NCI-H446 (cell line): ENCODE measurements at places on chromosomes 4 and X.

GRCh38 chr4:3396600-3396999 lies 45.2 kb upstream of the HGFAC start:
- no peak for DNase-seq

DNA sequence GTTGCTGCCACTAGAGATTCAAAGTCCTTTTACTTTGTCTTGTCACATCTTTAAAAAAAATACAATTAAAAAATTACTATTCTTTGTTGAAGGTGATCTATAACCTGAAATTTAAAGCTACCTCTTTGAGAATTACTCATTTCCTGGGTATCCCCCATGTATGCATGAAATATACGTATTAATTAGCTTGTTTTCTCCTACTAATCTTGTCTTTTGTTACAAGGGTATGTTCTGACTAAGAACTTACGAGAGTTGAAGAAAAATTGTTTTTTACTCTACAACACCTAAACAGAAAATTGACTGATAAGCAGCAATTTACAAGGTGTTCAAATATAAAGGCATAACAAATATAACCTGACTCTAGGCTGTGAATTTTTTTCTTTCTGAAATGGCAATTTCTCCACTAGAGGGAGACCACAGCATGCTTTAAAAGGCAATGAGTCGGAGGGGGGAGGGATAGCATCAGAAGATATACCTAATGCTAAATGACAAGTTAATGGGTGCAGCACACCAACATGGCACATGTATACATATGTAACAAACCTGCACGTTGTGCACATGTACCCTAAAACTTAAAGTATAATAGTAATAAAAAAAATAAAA lies 249.6 kb downstream of the OPHN1 start:
- no peak for DNase-seq

DNA sequence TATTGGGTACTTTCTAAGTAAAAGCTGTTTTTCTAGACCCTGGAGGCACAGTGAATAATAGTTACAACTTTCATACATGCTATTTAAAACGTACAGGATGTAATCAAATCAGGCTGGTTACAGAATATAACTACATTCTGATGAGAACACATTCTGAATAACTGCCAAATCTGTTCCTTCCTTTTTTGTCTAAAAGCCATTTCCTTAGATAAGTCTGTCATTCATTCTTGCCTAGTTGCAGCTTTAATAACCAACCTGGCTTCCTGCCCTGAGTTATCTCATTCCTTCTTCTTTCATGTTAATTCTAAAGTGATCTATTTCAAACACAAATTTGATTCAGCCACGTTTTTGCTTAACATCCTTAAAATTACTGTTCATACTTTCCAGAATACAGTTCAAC lies 189.7 kb upstream of the ITM2A start:
- no peak for DNase-seq

- DNase-seq, result no peak
These were observed 57.5 kb downstream of the GPR82 start for GRCh38 chrX:41781500-41781899.

DNA sequence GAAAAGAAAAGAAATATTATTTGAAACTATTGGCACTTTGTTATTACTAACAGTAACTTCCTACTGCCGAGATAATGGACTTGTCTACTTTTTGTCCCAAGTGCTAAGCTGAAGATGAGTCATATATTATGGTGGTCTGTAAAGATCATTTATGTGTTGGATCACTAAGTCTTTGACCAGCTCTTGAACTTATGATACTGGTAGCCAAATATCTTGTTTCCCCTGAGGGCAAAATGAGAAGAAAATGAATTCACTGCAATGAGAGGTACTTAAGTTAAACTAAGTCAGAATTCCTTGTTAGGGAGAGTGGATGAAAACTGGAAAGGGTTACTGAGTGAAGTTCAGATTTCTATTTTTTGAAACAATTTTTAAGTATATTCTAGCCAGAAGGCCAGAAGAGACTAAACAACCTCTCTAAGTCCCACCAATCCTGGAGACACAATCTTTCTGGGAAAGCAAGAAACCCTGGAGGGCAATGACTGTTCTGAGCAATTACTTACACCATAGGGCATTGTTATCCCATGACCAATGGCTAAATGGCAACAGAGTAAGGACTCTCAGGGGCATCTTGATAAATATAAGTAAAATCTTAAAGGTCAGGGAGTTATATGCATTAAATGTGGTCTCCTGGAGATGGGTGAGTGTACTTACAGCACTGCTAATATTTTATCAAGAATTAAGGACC lies 287.7 kb downstream of the STIM2 start:
- DNase-seq, result no peak

DNA sequence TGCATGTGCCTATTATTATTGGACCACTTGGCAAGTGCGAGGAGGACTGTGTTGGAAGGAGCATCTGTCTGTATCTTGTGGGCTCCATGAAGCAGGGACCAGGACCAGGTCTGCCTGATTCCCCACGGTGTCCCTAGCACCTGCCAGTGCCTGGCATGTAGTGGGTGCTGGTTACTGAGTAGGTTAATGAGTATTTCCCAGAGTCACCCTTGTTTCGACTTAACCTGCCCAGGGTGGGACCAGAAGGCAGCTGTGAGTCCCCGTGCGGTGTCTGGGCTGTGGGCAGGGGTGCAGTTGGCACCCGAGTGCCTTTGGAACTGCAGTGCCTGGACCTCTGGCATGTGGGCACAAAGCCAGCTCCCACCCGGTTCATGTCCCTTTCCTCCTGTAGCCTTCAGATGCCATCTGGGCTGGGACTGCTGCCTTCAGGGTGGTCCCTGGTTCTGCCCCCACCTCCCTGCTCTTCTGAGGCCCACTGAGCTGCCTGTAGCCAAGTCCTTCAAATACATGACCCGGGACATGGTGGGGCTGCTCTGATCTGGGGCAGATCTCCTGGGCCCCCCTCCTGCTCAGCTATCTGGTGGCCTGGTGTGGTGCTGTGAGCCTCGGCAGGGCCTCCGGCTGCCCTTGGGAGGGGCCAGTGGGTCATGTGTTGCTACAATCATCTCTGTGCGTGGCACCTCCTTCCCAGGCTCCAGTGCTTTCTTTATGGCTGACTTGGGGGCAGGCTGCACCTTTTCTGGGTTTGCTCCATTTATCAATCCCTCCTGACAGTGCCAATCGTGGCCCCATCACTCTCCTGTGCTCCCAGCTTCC lies 53.0 kb upstream of the SORCS2 start:
- no peak for DNase-seq

DNA sequence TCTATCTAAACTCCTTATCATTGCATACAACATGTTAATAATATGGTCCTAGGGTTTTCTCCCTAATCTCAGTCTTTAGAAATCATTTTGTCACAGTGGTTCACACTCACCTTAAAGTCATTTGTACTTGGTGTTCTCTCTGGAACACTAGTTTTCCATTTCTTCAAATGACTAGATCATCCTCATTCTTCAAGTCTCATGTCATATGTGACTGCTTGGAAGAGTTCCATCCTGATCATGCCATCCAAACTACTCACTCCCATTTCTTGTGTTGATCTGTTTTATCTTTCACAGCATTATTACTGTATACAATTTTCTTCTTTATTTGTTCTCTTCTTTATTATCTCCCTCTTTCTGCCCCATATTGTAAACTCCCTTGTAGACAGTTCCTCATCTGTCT lies 66.5 kb downstream of the HTR2C start:
- DNase-seq, result no peak

DNA sequence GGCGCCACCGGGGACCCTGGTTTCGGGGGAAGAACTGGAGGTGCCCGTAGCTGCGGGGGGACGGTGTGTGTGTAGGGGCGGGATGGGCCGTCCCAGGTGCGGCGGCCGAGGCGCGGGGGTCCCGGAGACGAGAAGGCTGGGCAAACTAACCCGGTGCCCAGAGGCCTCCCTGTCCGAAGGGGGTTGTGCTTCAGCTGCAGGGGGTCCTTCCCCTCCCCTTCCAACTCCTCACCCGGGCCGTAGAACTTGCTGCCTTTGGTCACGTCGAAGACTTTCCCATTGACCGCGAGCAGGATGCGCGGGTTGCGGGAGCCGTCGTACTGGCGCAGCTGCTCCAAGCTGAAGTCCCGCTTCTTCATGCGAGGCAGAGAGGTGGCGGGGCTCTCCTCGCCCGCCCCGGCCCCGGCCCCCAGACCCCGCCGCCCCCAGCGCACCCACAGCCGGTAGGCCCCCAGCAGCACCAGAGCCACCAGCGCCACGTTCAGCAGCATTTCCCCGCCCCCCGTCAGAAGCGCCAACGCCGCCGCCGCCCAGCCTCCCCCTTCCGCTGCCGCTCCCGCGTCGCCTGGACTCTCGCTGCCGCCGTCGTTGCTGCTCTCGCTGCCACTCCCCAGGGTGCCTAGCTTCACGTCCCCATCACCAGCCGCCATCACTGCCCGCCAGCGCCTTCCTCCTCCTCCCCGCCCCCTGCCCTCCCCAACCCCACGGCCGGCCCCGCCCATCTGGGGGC lies at the start of gene PGRMC2:
PGRMC2 (minus strand) TSS at position 673 of the 730 bp plus-strand sequence; CDS start at position 650, 23 bp downstream.
- no peak for DNase-seq

DNA sequence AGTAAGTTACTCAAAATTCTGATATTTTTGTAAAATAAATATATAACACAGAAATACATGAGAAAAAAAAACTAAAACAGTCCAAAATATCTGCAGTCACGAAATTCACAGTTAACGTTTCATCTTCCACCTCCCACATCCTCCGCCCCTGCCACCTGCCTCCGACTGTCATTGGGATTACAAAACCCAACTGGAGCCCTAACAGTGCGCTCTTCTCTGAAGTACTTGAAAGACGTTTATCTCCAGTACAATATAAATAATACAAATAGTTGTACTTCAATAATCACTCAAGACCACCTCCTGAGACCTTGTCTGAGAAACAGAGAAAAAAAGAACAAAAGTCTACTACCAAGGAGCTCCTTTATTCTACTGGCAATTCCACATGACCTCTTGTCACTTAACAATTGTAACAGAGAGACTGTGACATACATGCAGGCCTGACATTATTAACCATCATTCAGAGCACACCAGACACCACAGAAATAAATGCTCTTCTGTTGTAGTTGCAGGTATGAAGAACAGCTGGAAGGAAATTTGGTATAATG lies 280.6 kb downstream of the PPP3CA start:
- no peak for DNase-seq

DNA sequence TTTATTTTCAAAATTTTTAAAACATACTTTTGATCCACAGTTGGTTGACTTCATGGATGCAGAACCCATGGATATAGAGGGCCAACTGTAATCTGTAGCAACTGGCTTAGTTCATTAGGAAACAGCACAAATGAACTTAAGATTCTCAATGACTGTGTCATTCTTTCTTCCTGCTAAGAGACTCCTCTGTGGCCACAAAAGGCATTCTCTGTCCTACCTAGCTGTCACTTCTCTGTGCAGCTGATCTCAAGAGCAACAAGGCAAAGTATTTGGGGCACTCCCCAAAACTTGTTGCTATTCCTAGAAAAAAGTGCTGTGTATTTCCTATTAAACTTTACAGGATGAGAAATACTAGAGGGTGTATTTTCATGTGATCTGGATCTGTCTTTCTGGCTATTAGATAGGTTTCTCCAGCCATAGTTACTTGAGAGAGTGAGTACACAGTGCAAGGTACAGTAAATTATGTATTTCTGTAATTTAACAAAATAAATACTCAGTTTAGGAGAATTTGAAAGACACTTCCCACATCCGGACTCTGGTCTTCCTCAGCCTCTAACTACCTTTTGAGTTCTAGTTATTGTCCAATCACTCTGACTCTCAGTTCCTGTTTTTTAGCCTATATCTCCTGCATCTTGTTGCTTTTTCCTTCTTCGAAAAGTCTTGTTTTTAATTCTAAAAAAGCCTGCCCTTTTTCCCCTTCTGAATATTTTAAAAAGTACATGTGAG lies 21.8 kb downstream of the TLR2 start:
- DNase-seq, result no peak

DNA sequence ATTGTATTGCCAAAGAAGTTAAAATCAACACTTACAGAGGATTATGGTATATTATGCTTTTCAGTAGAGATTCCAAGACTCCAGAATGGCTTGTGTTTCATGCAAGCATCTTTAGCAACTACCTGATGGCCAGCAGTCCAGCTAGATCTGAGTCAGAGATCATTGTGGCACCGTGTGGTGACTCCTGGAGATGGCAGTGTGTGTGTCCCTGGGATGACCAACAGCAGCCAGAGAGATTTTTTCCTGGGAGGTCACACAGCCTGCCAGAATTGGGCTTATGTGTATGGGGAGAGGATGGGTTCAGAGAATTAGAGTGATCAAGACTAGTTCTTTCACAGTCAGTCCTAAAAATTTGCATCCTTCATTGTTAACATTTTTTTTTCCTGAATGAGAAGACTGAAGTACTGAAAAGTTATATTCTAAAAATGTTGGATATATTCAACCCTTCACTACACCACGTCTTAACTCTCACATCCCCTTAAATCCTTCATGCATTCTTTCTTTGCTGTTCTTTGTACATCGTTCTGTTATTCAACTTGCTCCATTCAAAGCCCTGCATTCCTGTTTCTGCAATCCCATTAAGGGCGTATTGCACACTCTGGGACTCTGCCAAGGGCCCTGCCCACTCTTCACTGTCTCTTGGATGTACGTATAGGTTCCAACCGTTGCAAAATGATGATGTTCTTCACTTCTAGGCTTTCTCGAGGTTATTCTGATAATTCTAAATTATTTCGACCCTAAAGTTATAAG lies 12.4 kb downstream of the TENM3 start:
- no peak for DNase-seq

- no peak for DNase-seq
These were observed 5.3 kb downstream of the SLAIN2 start for GRCh38 chr4:48346594-48346993.

- DNase-seq, result no peak
These were observed 82.6 kb upstream of the TMEM164 start for GRCh38 chrX:109920325-109920724.

DNA sequence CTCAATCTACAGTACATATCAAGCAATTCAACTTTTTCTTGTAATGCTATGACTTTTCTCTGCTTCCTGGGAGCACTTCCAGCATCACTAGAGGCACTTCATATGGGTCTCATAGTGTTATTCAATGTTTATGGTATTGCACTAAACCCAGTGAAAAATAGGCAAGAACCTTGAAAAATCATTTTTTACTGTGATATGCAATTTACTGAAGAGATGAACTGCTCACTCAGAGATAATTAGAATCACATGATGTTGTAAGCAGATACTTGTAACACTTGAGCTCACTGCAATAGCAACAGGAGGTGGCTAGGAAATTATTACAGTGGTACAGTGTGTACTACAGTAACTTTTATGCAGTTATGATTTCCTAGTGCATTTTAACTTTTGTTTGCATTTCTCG lies 93.3 kb downstream of the RASGEF1B start:
- DNase-seq, result no peak

- no peak for DNase-seq
These were observed 39.7 kb downstream of the CPLX1 start for GRCh38 chr4:786074-786741.

GRCh38 chr4:113335746-113336145 lies 286.3 kb downstream of the ANK2 start:
- DNase-seq, result no peak

DNA sequence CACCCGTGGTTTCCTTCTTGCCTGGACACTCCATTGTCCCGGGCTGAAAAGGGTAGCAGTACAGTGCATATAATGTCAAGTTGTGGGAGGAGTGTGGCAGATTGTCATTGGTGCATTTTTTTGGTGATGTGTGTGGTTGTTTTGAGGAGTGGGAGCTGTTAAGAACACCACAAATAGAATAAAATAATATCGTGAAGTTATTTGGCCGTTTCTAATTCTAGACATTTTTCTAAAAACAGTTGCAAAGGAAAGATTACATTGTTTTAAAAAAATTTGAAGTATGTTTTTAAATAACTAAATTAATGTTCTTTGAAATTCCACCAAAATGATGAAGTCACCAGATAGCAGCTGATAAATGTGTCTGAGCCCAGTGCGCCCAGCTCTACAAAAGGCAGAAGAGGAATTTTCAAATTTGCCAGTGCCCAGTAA lies 1.3 kb downstream of the PKD2 start:
- DNase-seq, result no peak

GRCh38 chr4:175927121-175927520 lies 115.1 kb upstream of the GPM6A start:
- no peak for DNase-seq
